Stimulated activated CD8-positive, alpha-beta memory T cell treated with anti-CD3 and anti-CD28 coated beads, Interleukin-7, amount 100 ng/mL, for 48 hours (primary cell): ENCODE measurements at places on chromosomes 16 and 17.

GRCh38 chr17:68734931-68735330 lies 133.8 kb upstream of the FAM20A start:
- DNase-seq: no peak

- DNase-seq: no peak
Observed at GRCh38 chr17:9987779-9988585, 82.9 kb upstream of the RCVRN start.

DNA sequence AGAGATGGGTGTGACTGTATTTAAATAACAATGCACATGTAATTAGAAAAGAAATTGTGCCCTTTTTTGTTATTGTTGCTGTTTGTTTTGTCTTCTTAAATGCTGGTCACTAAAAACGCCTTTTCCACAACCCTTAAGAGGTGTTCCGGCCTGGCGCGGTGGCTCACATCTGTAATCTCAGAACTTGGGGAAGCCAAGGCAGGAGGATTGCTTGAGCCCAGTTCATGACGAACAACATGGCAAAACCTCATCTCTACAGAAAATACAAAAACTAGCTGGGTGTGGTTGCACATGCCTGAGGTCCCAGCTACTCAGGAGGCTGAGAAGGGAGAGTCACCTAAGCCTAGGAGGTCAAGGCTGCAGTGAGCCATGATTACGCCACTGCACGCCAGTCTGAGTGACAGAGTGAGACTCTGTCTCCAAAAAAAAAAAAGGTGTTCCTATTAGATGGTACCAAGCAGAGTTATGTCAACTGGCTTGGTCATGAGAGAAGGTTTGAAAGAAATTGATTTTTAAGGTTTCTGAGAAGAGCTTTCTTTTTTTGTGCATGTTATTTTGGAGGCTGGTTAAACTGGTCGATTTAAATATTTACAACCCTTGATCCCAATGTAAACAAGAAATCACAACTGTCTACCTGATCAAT lies 23.5 kb upstream of the RFFL start:
- no peak for DNase-seq

- no peak for DNase-seq
Observed at GRCh38 chr16:31270795-31271194, 11.0 kb downstream of the ITGAM start.

DNA sequence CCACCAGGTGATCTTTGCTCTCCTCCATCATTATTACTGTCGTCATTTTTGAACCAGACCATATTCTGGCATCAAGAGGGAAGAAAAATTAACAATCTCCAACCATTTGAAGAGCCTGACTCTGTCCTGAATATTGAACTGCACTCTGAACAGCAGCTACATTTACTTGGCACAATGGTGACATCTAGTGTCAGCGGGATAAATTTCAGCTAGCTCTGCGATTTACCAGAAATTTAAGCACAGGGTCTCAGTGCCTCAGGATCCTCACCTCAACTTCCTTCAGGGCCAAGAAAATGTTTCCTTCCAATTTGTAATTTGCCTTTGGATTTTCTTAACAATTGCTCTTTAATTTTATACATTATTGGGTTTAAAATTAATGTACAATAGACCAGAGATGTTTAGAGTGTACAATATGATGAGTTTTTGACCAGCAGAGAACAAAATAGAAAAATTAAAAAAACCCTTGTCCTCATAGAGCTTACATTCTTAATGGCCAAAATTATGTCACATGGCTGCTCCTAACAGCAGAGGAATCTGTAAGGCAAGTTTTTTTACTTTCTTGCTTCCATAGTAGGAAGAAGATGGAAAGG lies 10.7 kb upstream of the ZNF19 start:
- peak; percentile 6 for DNase-seq

GRCh38 chr17:39171933-39172332 lies 6.0 kb upstream of the ARL5C start:
- DNase-seq: no peak
